CD4-positive, alpha-beta T cell (primary cell): ENCODE measurements at places on chromosomes 12 and 14.

GRCh38 chr12:47818467-47819137, 1.1 kb downstream of the HDAC7 start:
- H3K4me3 ChIP-seq, result peak overlapping the region; percentile 89
- no peak for DNase-seq
- H3K36me3 ChIP-seq, result peaks cover 2% of the 10 kb centered on the region

GRCh38 chr12:93813186-93813585, 136.0 kb downstream of the CRADD start:
- H3K27ac ChIP-seq, result no peak overlapping the region
- H3K36me3 ChIP-seq, result no peaks in the 10 kb centered on the region
- H3K27me3 ChIP-seq, result no peaks in the 10 kb centered on the region
- no peaks in the 10 kb centered on the region for H3K4me1 ChIP-seq

- H3K27me3 ChIP-seq, result no peaks in the 10 kb centered on the region
- H3K4me1 ChIP-seq, result peaks cover 75% of the 10 kb centered on the region
- H3K36me3 ChIP-seq, result no peaks in the 10 kb centered on the region
- DNase-seq, result no peak
- no peak overlapping the region for H3K4me3 ChIP-seq
Observed at GRCh38 chr12:122094137-122094734, 15.7 kb downstream of the MLXIP start.

DNA sequence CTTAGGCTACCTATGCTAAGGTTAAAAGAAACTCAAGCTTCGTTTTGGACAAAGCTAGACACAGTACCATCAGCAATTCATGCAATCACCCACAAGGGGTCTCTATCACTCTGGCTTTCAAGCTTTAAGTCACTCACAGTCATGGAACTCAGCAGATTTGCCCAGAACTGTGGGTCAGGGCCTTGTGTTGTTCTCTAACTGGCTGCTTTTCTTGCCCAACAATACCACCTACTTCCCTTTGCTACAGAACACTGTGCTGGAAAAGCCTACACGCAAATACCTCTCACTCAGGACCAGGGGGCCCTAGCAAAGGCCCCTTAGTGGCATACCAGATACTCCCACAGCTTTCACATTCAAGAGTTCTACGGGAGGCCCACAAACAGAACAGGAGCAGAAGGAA, 9.1 kb downstream of the NEMP1 start:
- H3K27me3 ChIP-seq, result no peaks in the 10 kb centered on the region
- H3K36me3 ChIP-seq, result peaks cover 26% of the 10 kb centered on the region
- peak overlapping the region; percentile 34 for H3K27ac ChIP-seq

- peaks cover 29% of the 10 kb centered on the region for H3K4me1 ChIP-seq
- peak overlapping the region; percentile 80 for H3K4me3 ChIP-seq
- no peaks in the 10 kb centered on the region for H3K27me3 ChIP-seq
- H3K27ac ChIP-seq, result peak overlapping the region; percentile 66
- no peak for DNase-seq
- H3K36me3 ChIP-seq, result peaks cover 18% of the 10 kb centered on the region
Observed at GRCh38 chr12:95003921-95004272, 400 bp upstream of the NDUFA12 start.

DNA sequence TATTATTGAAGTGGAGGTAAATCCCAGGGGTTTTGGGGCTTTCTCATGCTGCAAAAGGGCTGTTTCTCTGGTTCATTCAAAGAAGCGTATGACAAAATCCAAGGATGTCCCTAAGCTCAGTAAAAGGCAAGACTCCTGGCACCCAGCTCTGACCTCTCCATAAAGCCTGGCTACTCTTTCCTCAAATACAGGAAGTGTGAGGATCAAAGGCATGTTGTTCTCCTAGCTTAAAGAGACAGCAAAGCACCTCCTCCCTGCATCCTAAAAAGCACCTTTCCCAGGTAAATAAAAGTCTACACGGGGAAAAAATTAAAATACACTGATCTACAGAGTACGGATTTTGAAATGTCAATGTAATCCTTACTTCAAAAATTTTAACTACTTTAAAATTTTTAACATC, 118.6 kb downstream of the LMNTD1 start:
- H3K36me3 ChIP-seq, result no peaks in the 10 kb centered on the region
- no peaks in the 10 kb centered on the region for H3K27me3 ChIP-seq
- H3K27ac ChIP-seq, result no peak overlapping the region
- no peak for DNase-seq
- H3K4me3 ChIP-seq, result no peak overlapping the region

GRCh38 chr14:104223101-104224041, 85.0 kb downstream of the KIF26A start:
- H3K36me3 ChIP-seq, result no peaks in the 10 kb centered on the region
- H3K27me3 ChIP-seq, result peaks cover 18% of the 10 kb centered on the region
- no peak overlapping the region for H3K4me3 ChIP-seq

GRCh38 chr14:42508209-42508946, 901.7 kb downstream of the LRFN5 start:
- H3K27ac ChIP-seq, result no peak overlapping the region
- H3K4me1 ChIP-seq, result no peaks in the 10 kb centered on the region
- DNase-seq, result no peak
- H3K27me3 ChIP-seq, result no peaks in the 10 kb centered on the region
- H3K4me3 ChIP-seq, result no peak overlapping the region
- no peaks in the 10 kb centered on the region for H3K36me3 ChIP-seq

DNA sequence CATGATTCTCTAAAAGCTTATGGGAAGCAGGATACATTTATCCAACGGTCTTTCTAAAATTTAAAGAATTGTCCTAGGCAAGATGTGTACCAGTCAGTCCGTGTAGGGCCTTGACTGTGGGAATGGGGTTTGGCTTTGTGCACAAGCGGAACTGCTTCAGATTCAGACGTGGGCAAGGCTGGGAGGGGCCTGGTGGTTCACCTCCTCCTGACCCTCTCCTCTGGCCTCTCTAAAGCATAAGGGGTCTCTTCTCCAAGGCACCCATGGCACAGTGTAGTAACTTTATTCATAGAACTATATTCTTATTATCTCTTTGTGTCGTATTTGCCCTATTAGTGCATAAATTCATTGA, 121.2 kb upstream of the PTPRB start:
- no peaks in the 10 kb centered on the region for H3K27me3 ChIP-seq
- H3K4me1 ChIP-seq, result no peaks in the 10 kb centered on the region
- H3K4me3 ChIP-seq, result no peak overlapping the region
- no peak for DNase-seq

GRCh38 chr12:65765436-65765813, 58.9 kb upstream of the HMGA2 start:
- no peak for DNase-seq
- no peak overlapping the region for H3K27ac ChIP-seq
- H3K4me3 ChIP-seq, result no peak overlapping the region
- peaks cover 4% of the 10 kb centered on the region for H3K27me3 ChIP-seq
- H3K36me3 ChIP-seq, result no peaks in the 10 kb centered on the region

- DNase-seq, result no peak
- peaks cover 81% of the 10 kb centered on the region for H3K36me3 ChIP-seq
- no peak overlapping the region for H3K4me3 ChIP-seq
- H3K4me1 ChIP-seq, result peaks cover 9% of the 10 kb centered on the region
Observed at GRCh38 chr14:102902086-102902485, 20.4 kb upstream of the AMN start.

- DNase-seq, result no peak
- H3K27ac ChIP-seq, result no peak overlapping the region
- no peaks in the 10 kb centered on the region for H3K36me3 ChIP-seq
- no peak overlapping the region for H3K4me3 ChIP-seq
Observed at GRCh38 chr12:68140556-68140955, 19.0 kb downstream of the IFNG start.

- H3K4me1 ChIP-seq, result peaks cover 2% of the 10 kb centered on the region
- H3K27ac ChIP-seq, result no peak overlapping the region
Observed at GRCh38 chr14:32255789-32256188, 52.7 kb upstream of the RNU6-8 start.

GRCh38 chr14:67457782-67458181, 30.7 kb downstream of the TMEM229B start:
- H3K27ac ChIP-seq, result no peak overlapping the region

- no peaks in the 10 kb centered on the region for H3K36me3 ChIP-seq
- H3K27ac ChIP-seq, result no peak overlapping the region
- H3K27me3 ChIP-seq, result peaks cover 2% of the 10 kb centered on the region
- DNase-seq, result no peak
- no peak overlapping the region for H3K4me3 ChIP-seq
- no peaks in the 10 kb centered on the region for H3K4me1 ChIP-seq
Observed at GRCh38 chr12:69047990-69048389, 115.0 kb upstream of the CPM start.

GRCh38 chr12:83827860-83828259, 1084.7 kb downstream of the SLC6A15 start:
- H3K36me3 ChIP-seq, result no peaks in the 10 kb centered on the region
- H3K4me1 ChIP-seq, result no peaks in the 10 kb centered on the region
- no peaks in the 10 kb centered on the region for H3K27me3 ChIP-seq
- H3K4me3 ChIP-seq, result no peak overlapping the region

DNA sequence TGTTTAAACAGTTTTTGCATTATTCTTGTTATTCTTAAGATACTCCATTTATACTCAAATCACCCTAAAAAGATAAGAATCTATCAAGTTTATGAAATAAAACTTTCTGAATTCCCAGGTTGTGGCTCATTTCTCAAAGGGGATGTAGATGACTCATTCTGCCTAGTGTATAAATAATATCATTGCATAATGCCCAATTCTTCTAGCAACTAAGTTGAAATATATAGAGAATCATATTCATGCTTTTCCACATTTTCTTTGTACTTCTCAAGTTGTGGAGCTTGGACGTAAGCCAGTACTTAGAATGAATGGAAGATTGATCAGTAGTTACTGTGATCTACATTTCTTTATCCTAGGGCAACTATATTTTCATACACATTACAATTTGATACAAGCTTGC, 201.1 kb downstream of the PPFIA2 start:
- no peaks in the 10 kb centered on the region for H3K27me3 ChIP-seq
- H3K4me3 ChIP-seq, result no peak overlapping the region
- H3K27ac ChIP-seq, result no peak overlapping the region

DNA sequence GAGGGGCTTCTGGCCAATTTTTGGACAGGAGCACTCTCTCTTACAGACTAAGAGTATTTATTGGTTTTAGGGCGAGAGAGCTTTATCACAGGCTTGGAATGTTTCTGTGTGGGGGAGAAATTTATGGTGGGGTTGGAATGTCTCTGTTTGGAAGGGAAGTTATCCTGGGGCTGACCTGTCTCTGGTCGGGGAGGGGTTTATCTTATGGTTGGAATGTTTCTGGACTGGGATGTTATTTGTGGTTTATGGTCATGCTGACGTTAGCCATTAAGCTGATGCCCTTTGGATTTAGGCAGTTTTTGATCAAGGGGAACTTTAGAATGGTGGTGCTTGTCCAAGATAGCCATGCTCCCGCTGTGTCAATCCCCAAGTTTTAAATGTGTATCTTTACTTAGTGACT, 614.8 kb downstream of the DIO2 start:
- no peak overlapping the region for H3K27ac ChIP-seq
- H3K27me3 ChIP-seq, result no peaks in the 10 kb centered on the region
- H3K4me1 ChIP-seq, result no peaks in the 10 kb centered on the region
- no peaks in the 10 kb centered on the region for H3K36me3 ChIP-seq
- no peak for DNase-seq

- no peak overlapping the region for H3K4me3 ChIP-seq
- H3K27ac ChIP-seq, result no peak overlapping the region
- DNase-seq, result no peak
- H3K4me1 ChIP-seq, result no peaks in the 10 kb centered on the region
- H3K27me3 ChIP-seq, result no peaks in the 10 kb centered on the region
Observed at GRCh38 chr12:41923351-41923750, 221.3 kb downstream of the GXYLT1 start.

GRCh38 chr12:121595520-121595919, 14.7 kb upstream of the KDM2B start:
- DNase-seq, result no peak
- H3K36me3 ChIP-seq, result no peaks in the 10 kb centered on the region
- H3K27me3 ChIP-seq, result no peaks in the 10 kb centered on the region
- H3K4me1 ChIP-seq, result peaks cover 20% of the 10 kb centered on the region

DNA sequence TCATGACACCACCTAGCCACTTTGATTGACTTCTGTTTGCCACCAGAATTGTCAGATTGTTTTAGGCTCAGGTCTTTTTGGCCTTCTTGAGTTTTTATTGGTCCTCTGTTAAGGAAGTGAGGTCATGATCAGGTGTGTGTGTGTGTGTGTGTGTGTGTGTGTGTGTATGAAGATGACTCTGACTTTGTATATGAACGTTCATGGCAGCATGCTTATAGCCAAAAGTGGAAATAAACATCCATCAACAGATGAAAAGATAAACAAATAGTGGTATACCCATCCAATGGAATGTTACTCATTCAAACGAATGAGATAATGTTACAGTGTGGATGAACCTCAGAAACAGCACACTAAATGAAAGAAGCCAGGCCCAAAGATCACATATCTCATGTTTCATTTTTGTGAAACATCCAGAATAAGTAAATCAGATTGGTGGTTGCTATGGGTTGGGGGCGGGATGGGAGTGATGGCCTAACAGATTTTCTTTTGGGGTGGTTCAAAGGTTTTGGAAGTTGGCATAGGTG, 258.6 kb downstream of the KTN1 start:
- no peak overlapping the region for H3K4me3 ChIP-seq
- no peaks in the 10 kb centered on the region for H3K36me3 ChIP-seq
- no peaks in the 10 kb centered on the region for H3K4me1 ChIP-seq
- H3K27me3 ChIP-seq, result peaks cover 4% of the 10 kb centered on the region

DNA sequence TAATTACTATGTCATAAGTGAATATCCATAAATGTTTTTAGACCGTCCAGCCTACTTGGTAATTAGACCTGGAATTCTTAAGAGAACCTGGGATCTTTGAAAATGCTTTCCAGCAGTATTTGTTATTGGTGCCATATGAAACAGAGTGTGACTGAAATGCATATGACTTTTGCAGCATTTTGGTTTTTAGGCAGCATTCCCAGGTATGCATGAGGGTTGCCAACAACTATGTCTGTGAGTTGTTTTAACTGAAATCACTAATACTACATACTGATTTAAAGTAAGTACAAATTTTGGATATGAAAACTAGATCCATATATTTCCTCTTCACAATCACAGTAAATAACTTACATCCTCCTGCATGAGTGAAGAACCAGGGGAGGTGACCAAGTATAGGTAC, 437.7 kb upstream of the FAR2 start:
- no peaks in the 10 kb centered on the region for H3K27me3 ChIP-seq
- H3K4me3 ChIP-seq, result no peak overlapping the region
- H3K4me1 ChIP-seq, result no peaks in the 10 kb centered on the region
- DNase-seq, result no peak
- H3K36me3 ChIP-seq, result no peaks in the 10 kb centered on the region
